Fibroblast of upper back skin (primary cell): ENCODE measurements at places on chromosomes 2 and 18.

DNA sequence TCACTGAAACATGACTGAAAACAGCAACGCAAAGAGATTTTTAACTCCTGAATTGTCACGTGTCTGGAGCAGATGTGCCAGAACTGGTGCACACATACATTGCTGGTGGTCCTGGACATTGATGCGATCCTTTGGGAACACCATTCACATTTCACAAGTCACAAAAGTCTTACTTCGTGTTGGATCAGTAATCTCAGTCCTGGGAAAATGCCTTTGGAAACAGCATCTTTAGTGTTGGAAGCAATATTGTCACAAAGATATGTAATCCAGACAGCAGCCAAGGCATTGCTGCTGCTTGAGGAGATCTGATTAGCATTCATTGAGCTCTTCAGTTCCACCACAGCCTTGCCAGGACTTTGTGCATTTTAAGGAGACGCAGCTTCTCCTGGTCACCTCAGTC lies 126.2 kb upstream of the SH3BP4 start:
- DNase-seq: no peak

GRCh38 chr2:236166796-236167296 lies 1.3 kb downstream of the GBX2 start:
- no peak for DNase-seq

GRCh38 chr2:134137182-134137611 lies 116.7 kb upstream of the MGAT5 start:
- peak; percentile 82 for DNase-seq

GRCh38 chr2:241198381-241199279 lies 10.2 kb downstream of the ANO7 start:
- DNase-seq: no peak

GRCh38 chr2:218370410-218371063 lies 11.5 kb upstream of the SLC11A1 start:
- peak; percentile 4 for DNase-seq

DNA sequence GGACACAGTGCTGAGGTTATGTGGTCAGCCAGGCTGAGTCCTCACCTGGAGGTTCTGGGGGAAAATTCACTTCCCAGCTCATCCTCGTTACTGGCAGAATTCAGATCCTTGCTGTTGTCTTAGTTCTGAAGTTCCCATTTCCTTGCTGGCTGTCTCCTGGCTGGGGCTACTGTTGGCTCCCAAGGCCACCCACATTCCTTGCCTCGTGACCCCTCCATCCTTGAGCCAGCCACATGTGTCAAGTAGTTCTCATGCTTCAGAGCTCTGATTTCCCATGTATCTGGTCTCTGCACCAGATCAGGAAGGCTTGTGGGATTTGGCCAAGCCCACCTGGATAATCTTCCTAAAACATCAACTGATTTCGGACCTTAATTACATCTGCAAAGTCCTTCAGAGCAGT lies 38.1 kb upstream of the RFX8 start:
- no peak for DNase-seq
